ENCODE measurements at places on chromosomes 3 and 15.

GRCh38 chr3:146268535-146269219, 17.8 kb upstream of the PLSCR4 start:
- DNase-seq, result no peak

DNA sequence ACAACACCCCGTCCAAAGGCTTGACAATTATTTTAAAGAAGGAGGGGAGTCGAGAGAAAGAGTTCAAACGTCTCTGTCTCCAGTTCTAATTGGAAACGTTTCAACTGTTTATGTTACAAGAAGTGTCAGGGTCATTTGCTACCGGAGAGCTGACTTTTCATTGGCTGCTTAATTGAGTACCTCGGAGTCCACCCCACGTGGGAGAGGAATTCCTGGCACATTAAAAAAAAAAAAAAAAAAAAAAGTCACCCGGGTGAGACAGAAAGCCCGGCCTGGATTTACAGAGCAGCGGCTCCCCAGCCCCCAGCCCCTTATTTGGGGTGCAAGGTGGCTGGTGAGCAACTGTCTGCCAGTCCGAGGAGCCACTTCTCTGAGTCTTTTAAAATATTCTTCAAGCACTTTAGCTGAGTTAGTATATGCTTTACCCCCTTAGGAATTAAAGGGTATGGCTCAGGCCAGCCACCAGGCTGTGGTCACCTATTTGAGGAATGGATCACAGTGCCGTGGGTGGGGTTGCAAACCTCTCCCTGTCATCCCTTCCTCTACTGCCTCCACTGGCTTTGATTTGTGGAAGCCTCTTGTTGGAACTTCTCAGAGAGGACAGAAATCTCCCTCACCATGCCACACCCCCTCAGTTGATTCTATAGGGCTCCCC, 3.9 kb upstream of the TLE3 start:
- peak; percentile 89 for DNase-seq

DNA sequence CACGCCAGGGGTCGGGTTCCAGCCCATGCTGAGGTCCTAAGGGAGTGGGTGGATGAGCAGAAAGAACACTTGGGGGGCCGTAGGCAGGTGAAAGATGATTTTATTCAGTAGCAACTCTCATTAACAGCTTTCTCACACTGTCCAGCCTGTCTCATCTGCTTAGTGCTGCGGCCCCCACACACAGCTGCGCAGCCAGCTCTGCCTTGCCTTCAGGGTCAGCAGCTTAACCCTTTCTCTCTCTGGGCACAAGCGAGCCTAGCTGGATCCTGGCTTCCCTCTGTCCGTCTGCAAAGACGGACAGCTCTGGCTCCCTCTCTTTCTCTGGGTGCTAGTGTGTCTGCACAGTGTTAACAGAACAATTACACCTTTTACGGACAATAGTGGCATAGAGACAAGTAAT, 21.3 kb downstream of the NPAP1 start:
- no peak for DNase-seq

GRCh38 chr3:104273046-104273649, 1093.6 kb upstream of the ALCAM start:
- peak; percentile 43 for DNase-seq

DNA sequence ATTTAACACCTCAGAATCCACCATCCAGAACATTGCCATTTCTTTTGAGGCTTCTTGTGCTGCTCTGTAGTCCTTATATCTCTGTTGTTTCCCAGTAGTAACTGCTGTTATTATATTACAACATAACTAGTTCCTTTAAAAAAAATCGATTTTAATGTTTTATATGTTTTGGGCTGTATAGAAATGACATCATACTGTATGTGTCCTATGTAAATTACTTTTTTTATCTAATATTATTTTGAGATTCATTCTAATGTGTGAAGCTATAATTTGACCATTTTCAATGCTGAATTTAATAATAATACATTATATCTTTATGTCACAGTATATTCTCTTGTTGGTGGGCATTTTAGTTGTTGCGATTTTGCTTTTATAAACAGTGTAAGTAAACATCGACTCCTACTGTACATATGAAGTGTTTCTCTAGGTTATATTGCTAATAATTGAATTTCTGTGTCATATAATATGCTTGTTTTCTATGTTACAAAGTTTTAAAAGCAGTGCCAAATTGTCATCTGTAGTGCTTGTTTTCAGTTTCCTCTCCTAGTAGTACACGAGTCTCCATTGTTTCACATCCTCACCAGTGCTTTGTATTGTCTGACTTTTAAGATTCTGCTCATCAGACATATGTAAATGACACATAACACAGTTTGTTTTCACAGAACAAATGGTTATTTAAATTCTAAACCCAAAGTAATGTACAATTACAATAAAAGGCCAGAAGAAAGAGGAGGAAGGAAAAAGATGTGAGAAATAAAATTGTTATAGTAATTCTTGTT, 172.0 kb upstream of the LRRFIP2 start:
- no peak for DNase-seq

DNA sequence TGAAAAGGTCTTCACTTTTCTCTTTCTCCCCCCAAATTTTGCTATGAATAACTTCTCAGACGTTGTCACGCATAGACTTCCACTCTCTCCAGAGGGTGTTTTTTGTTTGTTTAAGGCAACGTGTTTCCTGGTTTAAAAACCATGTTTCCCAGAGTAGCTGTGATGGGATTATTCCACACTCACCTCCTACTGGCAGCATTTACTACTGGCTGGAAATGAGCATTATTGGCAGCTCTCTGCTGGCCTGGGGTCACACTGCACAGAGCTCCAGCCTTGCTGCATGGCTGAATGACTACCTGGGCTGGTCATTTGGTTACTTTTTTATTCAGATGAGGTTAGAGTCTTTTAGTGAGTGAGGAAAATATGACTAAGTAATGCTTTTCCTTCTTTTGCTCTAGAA, 65.2 kb downstream of the RARB start:
- peak; percentile 18 for DNase-seq

DNA sequence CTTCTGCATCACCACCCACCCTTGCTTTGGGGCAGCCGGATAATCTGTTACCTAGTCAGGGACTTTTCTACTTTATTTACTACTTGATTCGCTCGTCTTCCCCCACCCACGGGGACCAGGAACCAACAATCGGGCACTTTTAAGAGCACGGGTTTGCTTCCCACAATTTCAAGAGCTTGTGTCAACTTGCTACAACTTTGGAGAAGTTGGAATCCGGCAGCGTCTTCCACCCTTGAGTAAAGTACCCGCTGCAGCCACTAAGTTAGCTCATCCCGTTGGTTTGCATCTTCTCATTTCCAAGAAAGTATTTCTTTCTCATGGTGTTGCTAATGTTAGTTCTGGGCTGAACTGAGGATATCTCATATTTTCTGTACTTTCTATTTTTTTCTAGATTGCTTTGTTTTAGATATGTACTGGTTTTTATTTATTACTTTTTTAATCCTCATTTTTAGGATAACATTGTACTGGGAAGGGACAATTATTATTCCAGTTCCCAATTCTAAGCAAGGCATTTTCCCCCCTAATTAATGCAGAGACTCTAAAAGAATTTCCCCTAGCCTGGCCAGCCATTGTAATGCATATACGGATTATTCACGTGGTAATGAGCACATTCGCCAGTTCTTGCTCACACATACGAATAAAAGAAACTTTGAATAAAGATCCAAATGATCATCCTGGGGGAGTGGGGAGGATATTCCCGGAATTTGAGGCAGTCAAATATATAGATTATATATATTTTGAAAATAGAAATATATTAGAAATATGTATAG, 4.0 kb downstream of the SOX2 start:
- DNase-seq, result no peak

- DNase-seq, result no peak
Observed at GRCh38 chr15:83092309-83092976, 15.0 kb upstream of the TM6SF1 start.

DNA sequence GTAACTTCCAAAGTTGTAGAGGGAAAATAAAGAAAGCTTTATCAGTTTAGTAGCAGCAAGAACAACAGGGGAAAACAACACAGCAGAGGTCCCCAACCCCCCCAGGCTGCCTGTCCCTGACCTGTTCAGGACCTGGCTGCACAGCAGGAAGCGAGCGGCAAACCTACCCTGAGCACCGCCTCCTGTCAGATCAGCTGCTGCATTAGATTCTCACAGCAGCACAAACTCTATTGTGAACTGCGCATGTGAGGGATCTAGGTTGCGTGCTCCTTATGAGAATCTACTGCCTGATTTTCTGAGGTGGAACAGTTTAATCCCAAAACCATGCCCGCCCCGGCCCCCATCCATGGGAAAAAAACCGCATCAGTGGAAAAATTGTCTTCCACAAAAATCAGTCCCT, 40.3 kb downstream of the USP50 start:
- no peak for DNase-seq

GRCh38 chr15:73284090-73284716, 84.6 kb downstream of the HCN4 start:
- peak; percentile 26 for DNase-seq

GRCh38 chr15:62636823-62637573, 405.5 kb upstream of the TPM1 start:
- DNase-seq, result no peak

DNA sequence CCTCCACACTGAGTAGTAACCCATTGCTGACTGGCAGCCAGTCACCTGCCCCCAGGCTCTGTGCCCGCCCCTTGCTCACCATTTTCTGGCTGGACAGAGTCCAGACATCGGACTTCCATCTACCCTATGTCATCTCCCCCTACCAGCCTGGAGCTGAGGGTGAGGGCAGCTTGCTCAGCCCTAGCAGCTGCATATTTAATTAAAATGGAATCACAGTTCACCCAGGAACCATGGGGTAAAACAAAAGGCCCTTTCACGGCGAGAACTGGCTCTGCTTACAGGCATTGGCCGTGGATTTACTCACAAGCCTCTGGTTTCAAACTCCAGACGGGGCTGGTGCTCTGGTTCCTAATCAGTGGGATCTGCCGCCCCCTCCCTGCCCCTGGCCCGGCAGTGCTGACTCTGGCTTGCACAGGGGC, 94.9 kb upstream of the ATP2B2 start:
- DNase-seq, result no peak

DNA sequence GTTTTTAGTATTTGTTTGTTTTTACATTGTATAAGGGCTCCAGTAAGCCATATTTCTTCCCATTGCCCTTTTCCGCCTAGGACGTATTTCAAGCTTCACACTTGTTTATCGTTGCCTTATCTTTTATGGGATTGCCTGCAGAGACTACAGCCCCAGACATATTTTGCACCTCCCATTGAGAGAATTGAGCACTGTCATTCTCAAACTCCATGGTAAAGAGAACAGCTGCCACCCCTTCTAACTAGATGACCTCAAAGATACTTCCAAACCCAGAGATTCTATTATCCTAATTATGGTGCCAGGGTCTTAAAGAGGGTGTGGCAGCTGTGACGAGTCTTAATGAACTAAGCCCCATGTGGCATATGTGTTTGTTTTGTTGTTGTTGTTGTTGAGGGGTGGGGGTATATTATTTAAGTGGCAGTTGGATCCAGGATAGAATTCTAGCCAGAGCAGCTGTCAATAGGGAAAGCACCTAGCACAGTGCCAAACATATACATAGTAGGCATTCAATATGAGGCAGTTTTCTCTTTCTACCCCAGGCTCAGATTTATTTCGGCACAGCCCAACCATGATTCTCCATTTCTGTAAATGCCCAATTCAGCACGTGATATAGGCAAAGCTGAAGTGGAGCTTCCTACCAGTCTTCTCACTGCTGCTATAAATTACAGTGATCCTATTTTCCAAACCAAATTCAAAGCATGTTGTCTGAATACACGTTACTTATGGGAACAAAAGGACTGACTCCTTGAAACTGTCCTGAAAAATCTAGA, 932 bp upstream of the TP53BP1 start:
- DNase-seq, result no peak

- DNase-seq, result no peak
Observed at GRCh38 chr3:185150561-185150960, 2.3 kb downstream of the C3orf70 start.

GRCh38 chr15:91793771-91794170, 59.7 kb upstream of the SLCO3A1 start:
- no peak for DNase-seq

DNA sequence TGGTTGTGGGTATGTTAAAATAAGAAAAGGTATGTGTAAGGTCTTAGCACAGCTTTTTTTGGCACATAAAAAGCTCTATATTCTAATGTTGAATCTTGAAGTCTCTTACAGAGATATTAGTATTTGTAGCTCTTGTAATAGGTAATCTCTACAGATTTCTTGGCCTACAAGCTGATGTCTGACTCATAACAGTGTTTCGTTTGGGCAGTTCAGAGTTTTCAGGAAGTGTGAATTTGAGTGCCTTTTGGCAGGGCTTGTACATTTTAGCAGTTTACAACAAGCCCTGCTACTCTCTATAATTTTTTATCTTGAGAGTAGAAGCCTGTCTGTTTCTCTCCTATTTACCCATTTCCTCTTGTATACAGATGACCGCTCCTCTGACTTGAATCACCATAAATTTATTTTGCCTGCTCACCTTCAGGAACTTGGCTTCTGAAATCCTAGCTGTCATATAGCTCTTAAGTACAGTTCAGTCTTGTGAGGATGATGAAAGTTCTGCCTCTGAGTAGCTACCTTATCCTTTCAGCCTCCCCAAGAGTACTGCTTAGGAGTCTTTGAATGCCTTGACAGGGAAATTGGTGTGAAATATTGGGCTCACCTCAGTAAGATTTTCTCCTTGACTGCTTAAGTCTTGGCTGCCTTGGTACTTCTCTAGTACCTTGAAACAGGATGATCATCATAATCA, 419.9 kb upstream of the RARB start:
- DNase-seq, result no peak

GRCh38 chr15:66883284-66883911, 181.4 kb downstream of the SMAD6 start:
- peak; percentile 100 for DNase-seq

DNA sequence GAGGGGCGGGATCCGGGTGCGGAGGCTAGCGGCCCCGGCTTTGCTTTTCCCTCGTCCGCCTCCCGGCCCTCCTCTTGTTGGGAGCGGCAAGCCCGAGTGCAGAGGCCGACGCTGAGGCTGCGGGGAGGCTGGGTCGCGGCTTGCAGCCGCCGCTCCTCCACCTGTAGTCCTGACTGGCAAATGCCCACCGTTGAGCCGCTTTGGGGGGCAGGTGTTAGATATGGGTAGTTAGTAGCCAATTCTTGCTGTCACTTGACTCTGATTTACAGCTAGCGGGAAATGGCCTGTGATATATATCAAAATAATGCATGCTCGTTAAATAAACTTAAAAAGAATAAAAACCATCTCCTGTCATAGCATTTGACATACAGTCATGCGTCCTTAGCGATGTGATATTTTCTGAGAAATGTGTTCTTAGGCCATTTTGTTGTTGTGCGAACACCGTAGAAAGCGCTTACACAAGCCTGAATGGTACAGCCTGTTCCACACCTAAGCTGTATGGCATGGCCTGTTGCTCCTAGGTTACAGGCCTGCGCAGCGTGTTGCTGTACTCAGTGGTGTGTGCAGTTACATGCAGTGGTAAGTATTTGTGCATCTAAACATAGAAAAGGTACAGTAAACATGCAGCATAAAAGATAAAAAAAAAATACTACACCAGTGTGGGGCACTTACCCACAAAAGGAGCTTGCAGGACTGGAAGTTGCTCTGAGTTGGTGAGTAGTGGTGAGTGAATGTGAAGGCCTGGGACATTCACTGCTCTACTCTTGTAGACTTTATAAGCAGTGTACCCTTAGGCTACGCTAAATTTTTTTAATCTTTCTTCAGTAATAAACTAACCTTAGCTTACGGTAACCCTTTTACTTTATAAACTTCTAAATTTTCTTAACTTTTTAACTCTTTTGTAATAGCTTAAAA, 873 bp downstream of the CAPN7 start:
- peak; percentile 31 for DNase-seq
